PC-3 (cell line): ENCODE measurements at places on chromosomes 1 and 21. TPM values are rescaled to one million over a fixed set of nuclear protein-coding genes. Genes with fewer than 3 reads are reported as not detected.
A peak's percentile ranks its signal among the peaks of the same experiment; 100 is the strongest.

DNA sequence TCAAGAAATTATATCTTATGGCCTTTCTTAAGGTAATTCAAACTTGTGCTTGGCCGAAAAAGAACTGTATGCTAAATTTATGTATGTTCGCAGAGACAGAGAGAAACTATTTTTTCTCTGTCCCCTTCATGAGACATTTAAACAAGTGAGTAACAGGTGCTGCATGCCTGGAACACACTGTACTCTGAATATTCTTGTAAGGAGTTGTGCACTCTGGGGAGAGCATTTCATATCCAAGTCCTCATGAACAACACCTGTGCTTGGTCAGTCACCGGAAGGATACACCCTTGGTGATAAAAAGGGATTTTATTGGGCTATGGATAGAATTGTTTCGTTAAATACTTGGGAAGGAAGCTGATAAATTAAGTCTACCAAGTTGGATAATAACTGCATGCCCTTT, 220.8 kb upstream of the NRIP1 start:
- DNase-seq: no peak

GRCh38 chr1:6307099-6307498, 46.2 kb upstream of the GPR153 start:
- DNase-seq: no peak

DNA sequence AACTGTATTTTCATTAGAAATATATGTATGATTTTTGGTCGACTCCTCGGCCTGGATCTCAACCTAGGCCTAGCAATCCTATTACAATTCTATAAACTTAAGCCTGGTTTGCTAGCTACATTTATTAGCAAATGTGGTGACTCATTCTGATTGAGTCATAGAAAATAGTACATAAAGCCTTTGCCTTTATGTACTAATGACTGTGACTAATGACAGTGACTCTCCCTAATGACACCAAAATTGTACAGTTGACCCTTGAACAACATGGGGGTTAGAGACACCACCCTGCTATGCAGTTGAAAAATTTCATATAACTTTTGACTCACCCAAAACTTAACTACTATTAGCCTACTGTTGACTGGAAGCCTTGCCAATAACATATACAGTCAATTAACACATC, 78.9 kb downstream of the CLEC20A start:
- DNase-seq: peak; percentile 96

DNA sequence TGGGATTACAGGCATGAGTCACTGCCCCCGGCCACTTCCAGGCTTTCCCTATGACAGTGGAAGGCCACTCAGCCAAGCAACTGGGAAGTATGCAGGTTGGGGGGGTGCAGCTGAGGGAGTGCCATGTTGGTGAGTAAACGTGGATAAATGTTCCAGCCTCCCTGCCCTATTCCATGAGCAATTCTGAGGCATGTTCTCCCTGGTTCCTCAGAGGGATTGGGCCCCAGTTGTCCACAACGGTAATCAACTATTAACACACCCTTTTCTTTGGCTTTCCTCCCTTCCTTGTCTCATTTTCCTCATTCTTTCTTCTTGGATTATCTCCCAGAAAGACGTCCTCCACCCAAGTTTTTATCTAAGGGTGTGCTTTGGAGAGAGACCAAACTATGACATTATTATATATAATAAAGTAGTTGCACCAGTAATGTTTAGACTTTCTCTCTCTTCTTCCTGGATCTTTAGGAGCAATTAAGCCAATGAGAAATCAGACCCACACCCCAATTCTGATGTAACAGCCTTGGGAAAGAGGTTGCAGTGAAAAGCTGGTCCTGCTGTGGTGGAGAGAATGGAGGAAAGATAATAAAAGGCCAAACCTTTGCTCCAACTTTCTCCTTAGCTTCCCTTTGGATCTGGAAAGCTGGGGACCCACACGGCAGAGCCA, 6.8 kb upstream of the SLAMF9 start:
- DNase-seq: peak; percentile 85

- no peak for DNase-seq
Observed at GRCh38 chr1:238981317-238981933, 404.9 kb upstream of the CHRM3 start.

GRCh38 chr1:89836252-89837035, 15.6 kb downstream of the LRRC8D start:
- no peak for DNase-seq

DNA sequence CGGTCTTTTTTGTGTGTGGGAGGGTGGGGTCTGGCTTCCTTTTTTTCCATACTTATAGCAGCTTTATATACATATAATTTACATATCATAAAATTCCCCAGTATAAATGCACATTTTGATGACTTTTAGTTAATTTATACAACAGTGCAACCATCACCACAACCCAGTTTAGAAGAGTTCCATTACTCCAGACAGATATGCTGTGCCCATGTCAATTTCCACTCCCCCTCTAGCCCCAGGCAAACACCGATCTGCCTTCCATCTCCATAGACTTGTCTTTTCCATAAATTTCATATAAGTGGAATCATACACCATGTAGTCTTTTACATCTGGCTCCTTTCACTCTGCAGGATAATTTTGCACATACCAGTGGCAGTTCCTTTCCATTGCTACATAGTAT, 139.2 kb upstream of the SYT6 start:
- no peak for DNase-seq

GRCh38 chr1:80542231-80542630, 1258.5 kb upstream of the ADGRL2 start:
- DNase-seq: no peak

DNA sequence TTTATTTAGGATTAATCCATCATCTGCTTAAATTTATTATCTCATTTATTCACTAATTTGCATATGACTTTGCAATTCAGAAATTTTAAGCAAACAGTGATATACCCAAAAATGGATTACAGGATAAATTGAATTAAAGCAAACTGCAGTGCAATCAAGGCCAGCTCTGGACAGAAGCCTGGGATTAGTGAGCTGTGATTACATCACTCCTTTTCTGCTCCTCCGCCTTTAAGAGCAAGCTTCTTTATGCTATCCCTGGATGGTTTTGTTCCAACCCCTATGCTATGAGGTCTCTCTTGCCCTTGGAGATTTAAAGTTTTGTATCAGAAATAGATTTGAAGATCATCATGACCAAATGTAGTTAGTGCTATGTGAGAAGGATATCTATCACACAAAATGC, 32.6 kb downstream of the GPR52 start:
- no peak for DNase-seq

- no peak for DNase-seq
Observed at GRCh38 chr1:110176299-110176956, 26.1 kb downstream of the SLC6A17 start.

- no peak for DNase-seq
Observed at GRCh38 chr1:164433141-164433817, 125.7 kb upstream of the PBX1 start.

The SLAMF6 gene
- total RNA-seq: not detected in 2 replicates

The OR14K1 gene
- total RNA-seq: not detected in 2 replicates

The LEFTY1 gene
- total RNA-seq: not detected in 2 replicates

The FLG2 gene
- not detected in 2 replicates for total RNA-seq

The NMNAT2 gene
- total RNA-seq: 6.0 and 6.6 TPM in 2 replicates

The TIAM1 gene
- total RNA-seq: 19.1 and 21.1 TPM in 2 replicates

The TRIM45 gene
- total RNA-seq: 3.1 and 4.3 TPM in 2 replicates

The SPRR2B gene
- total RNA-seq: not detected in 2 replicates
